Keratinocyte (primary cell): ENCODE measurements at places on chromosomes 4 and X. TPM values are rescaled to one million over a fixed set of nuclear protein-coding genes. Genes with fewer than 3 reads are reported as not detected.

- DNase-seq = no peak
Measured at GRCh38 chr4:66489783-66490452, 819.6 kb upstream of the EPHA5 start.

ZNF630 gene
- polyA plus RNA-seq = 0.55 to 0.86 TPM (median 0.78 TPM) in 3 replicates

DNA sequence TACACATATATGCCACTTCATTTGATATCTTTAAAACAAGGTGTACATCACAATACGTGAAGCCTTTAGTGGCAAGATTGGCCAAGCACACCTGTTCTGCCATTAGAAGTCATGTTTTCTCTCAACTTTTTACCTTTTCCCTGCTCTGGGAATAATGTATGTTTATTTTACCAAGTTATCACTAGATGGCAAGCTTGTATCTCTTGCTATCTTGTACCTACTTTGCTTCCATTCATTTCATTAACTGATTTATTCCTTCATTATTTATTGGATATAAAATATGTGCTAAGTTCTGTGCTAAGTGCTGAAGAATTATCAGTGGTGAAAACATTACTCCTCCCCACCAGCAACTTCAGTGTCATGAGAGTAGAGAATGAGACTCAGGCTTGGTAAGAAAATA is 245.5 kb downstream of the ANK2 start:
- DNase-seq = no peak

DNA sequence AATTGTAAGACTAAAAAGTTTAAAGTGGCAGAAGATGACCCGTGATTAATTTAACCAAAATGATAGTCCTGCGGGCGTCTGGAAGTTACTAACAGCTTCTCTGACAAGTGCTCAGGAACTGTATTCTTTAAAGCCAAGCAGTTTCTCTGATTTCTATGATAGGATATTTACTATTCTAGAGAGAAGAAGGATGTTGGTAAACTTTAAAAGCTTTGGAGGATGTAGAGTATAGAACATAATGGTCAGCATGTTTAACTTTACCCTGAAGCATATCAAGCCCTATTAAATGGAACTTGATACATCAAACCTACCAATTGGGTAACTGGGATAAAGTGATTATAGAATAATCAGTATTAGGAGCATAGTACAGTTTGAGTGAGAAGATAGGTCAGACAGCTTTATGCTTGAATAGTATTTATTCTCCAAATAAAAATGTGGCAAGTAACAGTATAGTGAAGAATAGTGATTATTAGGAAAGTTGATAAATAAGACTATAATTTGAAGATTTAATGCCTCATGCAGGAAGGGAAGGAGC is 1.8 kb downstream of the STIM2 start:
- no peak for DNase-seq

DNA sequence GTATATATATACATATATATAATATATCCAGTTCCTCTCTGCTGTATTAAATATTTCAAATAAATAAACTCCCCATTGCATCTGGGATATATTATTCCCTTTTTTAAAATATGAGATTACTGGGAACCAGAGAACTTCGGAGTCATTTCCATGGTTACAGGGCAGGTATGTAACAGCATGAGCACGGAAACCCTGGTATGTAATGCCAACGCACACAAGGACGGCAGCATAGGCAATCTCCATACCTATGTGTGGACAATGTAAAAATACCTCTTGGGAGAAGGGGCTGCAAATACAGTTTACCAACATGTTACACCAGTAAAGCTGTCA is 62.8 kb downstream of the NUDT10 start:
- no peak for DNase-seq

DNA sequence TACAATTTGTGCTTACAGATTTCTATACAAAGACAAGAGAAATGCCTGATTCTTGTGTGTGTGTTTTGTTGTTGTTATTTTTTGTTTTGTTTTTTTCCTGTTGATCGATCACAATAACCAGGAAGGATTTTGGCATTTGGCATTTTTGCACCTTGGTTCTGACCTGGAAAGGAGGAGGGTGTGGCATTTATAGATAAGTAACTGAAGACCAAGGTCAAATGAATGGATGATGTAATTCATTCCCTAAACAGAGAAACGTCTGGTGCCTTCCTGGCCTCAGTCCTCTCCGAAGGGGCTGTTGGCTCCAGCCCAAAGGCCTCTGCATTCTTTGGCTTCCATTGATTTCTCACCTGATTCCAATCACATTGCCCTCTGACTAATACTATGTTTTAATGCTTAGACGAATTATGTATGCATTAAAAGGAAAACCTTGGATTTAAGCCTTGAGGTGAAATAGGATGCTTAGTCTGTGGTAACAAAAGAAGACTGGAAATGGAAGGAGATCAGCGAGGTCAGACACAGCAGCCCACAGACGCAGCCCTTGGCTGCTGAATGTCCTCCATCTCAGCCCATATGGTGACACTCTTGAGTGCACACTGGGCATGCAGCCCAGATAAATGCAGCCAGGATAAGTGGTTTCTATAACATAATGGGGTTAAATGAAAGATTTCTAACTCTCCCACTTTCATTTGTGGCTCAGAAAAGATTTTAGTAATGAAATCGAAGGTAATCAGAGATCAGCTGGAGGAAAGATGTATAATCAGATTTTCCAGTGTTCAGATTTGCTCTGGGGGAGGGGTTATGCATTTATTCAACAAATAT is 60.5 kb upstream of the TRIM2 start:
- DNase-seq = no peak

DNA sequence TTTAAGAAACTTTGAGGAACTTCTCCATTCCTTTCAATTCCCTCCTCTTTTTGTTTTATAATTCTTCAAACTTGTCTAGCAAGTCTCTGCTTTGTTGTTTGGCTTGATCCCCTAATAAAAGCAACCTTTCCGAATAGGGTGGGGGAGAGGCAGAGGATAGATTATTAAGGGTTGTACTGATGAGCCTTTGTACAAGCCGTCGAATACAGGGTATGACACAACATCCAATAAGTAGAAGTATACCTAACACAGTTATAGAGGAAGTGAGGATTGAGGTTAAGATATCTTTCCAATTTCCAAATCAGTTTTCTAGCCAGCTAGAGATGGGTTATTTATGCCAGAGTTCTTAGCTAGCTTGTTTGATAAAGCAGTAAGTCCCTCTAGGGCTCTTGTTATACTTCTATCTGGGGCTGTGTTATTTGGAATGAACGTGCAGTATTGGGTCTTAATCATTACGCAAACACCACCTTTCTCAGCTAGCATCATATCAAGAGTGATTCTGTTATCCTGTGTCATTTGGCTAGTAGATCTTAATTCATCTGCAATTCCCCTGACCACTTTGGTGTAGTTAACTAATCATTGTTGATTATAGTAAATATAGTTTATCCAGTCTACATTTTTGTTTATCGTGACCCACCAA is 18.5 kb downstream of the METAP1 start:
- DNase-seq = no peak

DNA sequence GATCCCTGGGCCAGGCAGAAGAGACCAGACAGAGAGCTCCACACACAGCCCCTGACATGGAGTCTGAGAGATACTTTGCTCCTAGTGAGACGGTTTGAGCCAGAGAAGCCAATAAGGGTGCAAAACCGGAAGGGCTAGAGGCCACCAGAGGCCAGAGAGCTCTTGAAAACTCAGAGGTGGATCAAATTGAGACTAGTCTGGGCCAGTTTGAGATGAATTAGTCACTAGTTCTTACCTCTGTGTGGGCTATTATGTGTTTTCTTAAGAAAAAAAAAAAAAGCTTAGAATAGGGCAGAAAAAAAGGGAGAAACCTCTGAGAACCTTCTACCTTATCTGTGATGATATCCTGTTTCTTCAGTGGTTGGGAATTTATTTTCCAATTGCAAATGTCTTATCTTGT is 110.4 kb upstream of the EDNRA start:
- peak; percentile 42 for DNase-seq

GRCh38 chr4:163191999-163192398 is 25.3 kb upstream of the NAF1 start:
- DNase-seq = no peak

ARMCX4 gene
- polyA plus RNA-seq = 0.31 to 0.37 TPM (median 0.34 TPM) in 3 replicates

TMEM31 gene
- not detected in 3 replicates for polyA plus RNA-seq

GRCh38 chr4:177961761-177962380 is 519.6 kb upstream of the AGA start:
- no peak for DNase-seq

DNA sequence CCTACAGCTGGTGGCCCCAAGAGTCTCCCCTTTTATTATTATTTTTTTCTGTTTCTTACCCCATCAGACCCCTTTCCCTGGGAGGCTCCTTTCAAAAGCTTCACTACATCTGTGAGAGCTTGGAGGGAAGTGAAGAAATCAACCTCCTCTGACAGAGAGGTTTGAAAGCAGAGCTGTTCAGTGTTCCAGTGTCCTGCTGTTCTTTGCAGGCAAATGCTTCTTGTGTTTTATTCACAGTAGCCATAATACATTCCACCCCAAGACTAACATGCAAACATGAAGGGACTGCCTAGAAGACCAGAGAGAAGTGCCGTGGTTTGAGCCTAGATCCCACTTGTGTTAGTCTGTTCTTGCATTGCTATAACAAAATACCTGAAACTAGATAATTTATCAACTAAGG is 192.1 kb downstream of the PTTG2 start:
- no peak for DNase-seq

DNA sequence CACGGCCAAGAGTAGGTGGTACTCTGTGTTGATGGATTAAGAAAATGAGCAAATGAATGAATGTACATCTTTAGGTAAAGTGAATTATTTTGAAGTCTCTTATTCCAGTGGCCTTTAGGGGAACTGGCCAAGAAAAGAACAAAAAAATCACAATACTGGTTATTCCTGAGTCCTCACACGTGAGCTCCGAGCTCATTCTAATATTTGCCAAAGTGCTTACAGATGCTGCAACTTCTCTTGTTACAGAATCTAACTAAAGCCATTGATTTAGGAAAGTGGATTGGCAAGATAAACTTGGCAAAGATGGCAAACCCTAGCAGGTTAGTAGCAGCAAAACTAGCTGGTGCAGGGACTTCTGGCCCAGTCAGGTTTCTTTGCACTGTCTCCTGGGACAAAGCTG is 37.6 kb downstream of the IDS start:
- no peak for DNase-seq

DNA sequence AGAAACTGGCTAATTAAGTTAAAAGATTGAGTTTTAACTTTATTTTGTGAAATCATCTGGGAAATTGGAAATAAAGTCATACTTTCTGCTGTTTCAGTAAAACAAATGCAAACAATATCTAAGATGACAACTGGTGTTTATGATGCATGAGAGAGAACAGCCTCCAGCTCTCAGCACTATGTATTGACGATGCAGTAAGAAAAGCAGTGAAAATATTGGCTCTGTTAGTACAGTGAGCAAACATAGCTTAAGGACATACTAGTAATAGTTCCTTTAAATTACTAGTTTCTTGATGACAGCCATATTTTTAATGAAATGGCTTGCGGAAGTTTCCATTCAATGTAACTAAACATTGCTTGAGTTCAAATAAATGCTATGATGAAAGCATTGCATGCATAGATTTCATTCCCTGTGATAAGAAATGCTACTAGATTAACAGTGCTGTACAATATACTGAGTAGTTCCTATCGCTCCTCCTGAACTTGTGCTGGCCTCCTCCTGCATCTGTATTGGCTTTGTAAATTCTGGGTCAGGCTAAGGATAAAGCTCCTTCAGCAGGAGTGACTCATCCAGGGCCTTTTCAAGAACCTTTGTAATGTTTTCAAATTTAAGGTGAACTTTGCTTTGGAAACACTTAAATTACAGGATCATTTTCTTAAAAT is 11.6 kb downstream of the ARHGAP24 start:
- DNase-seq = no peak

MYOZ2 gene
- polyA plus RNA-seq = not detected in 3 replicates

DNA sequence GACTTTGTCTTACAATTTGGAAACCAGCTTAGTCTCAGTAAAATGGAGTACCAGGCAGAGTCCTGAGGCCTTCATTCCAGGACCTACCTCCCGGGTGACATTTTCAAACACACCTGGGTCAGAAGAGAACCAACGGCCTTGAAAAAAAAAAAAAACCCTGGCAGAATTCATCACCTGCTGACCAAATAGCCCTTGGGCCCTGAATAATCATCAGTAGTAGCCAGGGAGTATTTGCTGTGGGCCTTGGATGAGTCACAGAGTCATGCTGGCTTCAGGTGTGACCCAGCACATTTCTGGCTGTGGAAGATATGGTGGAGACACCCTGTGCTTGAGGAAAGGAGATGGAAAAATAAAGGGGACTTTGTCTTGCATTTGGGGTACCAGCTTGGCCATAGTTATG is 92.2 kb downstream of the LPAR4 start:
- no peak for DNase-seq

CPLX1 gene
- 0.04 to 0.05 TPM in 2 of 3 replicates, not detected in the other for polyA plus RNA-seq

HEPH gene
- 0.07 to 0.25 TPM (median 0.22 TPM) in 3 replicates for polyA plus RNA-seq

- no peak for DNase-seq
Measured at GRCh38 chr4:8675906-8676305, 83.3 kb downstream of the CPZ start.
